NCI-H2171 (cell line): ENCODE measurements at places on chromosomes 1 and 21.

- DNase-seq = no peak
Measured at GRCh38 chr1:230650300-230650699, 8.0 kb downstream of the COG2 start.

GRCh38 chr1:60052601-60053000 lies 21.0 kb downstream of the C1orf87 start:
- peak; percentile 88 for DNase-seq

DNA sequence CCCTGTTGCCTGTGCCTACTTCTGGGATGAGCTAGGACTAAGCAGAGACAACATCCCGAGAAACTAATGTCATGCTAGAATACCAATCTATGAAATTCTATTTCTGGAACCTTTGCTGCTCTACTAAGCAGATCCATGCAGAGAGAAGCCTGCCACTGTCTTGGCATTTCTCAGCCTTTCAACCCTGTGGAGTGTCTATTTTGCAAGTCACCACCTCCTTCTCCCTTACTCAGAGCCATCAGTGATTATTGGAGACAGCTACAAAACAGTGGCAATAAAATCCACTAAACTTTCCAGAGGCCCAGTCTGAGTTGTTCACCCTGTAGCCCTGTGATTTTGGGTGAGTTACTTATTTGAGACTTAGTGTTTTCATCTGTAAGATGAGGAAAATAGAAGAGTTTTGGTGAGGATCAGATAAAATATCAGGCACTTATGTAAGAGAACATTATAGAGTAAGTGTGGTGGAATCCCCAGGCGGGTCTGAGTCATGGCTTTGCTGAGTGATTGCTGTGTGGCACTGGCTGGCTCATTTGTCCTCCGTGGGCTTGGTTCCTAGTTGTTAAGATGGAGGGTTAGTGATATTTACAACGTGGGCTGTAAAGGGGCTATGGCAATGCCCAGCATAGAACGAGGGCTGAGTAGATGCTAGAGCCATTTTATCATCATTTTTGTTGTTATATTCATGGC lies 61.1 kb downstream of the FMN2 start:
- DNase-seq = no peak

GRCh38 chr1:52399629-52400028 lies 4.6 kb downstream of the ORC1 start:
- DNase-seq = no peak

DNA sequence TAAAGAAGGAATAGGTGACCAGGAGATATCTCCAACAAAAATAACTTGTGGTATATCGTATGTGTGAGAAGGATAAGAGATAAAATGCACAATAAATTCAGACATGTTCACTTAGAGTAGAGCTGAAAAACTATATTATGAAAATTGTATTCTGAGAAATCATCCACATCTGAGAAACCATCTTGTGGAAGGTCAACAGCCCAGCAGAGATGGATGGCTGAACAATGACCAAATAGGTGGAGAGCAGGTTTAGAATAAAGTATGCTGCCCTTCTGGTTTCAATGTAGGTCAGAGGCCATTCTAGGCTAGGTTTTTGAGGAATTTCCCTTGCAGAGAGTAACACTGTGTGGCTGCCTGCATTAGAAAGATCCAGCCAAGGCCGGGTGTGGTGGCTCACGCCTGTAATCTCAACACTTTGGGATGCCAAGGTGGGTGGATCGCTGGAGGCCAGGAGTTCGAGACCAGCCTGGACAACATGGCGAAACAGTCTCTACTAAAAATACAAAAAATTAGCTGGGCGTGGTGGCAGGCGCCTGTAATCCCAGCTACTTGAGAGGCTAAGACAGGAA lies 8.8 kb upstream of the UAP1 start:
- no peak for DNase-seq

GRCh38 chr1:60847391-60847790 lies 235.0 kb upstream of the NFIA start:
- no peak for DNase-seq

DNA sequence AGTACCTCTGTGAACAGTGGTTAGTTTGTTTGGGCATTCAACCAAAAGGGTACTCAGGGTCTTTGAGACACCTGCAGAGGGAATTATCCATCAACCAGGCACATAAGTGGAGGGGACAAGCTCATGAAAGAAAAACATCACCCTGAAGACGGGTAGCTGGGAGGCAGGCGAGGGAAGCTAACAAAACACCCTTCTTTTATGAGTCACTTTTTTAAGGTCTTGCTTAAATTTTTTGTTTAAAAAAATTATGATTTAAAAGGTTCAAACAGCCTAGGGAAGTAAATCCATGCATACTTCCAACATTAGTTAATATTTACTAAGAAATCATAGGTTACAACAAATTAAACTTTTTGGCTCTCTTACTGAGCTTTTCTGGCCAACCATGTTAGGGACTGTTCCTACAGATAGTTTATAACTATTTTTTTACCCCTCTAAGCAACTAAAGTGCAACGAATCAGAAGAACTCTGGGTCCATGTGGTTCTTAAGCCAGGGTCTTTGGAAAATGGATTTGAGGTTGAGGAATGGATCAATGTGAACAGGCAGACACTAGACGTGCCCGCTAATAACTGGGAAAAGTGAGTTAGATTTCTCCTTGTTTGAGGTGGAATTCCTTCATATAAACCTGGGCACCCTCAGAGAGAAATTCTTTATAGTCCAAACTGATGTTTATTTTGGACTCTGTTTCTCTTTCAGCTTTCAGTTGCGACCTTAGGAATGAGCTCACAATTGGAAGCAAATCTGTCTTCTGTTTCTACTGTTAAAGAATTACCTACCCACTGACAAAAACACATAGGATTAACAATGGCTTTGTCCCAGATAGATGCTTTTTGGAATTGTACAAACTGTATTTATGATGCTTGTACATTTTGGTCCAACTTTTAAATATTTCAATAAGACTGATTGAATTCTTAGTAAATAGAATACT lies 123.0 kb downstream of the LYPLAL1 start:
- DNase-seq = no peak

DNA sequence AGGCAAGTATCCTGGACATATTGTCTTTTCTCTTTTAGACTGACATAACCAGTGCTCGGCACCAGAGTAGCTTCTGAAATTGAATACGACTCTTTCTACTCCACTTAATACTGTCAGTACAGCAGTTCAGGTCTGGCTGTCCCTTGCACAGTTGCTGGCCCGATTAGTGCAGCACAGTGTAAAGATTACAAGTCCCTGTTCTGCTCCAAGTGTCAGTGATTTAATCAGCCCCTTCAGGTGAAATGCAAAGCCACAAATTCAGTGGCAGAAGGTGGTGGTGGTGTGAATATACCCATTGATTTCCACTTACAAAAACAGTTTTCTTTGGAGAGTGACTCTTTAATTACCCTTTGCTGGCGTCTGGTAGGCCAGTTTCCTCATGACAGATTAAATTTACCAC lies 545.4 kb downstream of the ADGRL2 start:
- DNase-seq = peak; percentile 51
